ENCODE measurements at places on chromosomes 7 and 10.

- no peak for DNase-seq
Observed at GRCh38 chr10:79028056-79028430, 40.7 kb upstream of the ZMIZ1 start.

- no peak for DNase-seq
Observed at GRCh38 chr7:151868396-151869108, 8.4 kb downstream of the PRKAG2 start.

DNA sequence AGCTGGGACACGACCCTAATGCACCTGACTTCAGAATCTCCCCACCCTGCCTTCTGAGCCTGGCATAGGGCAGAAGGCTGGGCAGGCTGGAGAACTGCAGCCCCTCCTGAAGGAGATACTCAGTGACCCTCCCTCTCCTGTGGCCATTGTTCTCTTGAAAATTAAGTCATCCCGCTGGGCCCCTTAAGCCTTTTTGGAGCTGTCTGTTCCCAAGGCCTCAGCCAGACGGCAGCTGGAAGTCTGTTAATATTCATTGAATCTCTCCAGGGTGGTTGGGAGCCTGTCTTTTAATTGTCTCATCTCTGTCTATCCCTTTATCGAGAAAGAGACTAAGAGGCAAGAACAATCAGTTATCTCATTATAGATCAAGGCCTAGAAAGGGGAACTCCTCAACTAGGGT lies 118.1 kb upstream of the PCBD1 start:
- no peak for DNase-seq

DNA sequence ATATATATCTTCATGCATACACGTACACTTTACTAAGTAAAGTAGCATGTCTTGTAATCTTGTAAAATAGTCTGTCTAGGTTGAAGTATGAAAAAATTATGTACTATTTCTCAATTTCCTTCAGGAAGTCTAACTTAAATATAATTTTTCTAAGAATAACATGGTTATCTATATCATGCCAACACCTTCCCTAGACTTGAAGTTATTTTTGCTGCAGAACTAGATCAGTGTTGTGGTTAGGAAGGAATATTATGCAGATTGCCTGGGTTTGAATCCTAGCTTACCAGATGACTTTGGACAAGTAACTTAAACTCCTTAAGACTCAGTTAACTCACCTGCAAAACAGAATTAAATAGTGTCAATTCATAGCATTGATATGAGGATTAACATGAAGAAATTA lies 142.2 kb upstream of the SEMA3A start:
- DNase-seq, result no peak

DNA sequence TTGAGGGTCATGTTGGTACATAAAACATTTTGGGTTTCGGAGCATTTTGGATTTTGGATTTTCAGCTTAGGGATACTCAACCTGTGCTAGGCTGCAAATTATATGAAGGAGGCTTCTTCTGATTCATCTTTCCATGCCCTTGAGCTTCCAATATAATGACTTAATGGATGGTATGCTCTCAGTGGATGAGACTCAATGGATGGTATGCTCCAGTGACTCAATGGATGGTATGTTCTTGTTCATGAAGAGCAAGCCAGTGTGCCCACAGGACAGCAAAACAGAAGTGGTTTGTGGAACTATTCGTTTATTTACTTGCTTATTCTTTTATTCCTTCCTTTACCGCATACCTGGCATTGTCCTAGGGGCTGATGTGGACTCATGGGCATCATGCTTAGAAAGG lies 969.6 kb downstream of the LRMDA start:
- DNase-seq, result no peak

GRCh38 chr7:141128506-141128905 lies 54.6 kb downstream of the TMEM178B start:
- DNase-seq, result no peak

DNA sequence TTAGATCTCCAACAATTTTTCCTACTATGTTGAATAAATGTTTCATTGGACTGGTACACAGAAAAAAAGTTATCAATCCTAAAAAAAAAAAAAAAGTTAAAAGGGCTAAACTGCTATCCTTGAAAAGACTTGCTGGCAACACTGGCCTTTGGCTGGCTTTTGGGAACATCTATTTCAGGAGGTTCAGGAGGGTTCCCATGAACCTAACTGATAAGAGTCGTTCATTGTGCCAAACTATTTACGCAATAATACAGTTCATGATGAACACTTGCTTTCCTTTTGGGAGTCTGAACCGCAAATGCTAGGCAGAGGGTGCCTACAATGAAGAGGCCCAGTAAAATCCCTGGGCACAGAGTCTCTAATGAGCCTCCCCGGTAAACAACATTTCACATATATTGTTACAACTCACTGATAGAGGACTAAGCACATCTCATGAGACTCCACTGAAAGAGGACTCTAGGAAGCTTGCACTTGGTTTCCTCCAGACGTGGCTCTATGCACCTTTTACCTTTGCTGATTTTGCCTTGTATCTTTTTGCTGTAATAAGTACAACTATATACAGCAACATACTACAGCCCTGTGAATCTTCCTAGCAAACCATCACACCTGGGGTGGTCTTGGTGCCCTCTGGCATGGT lies 45.0 kb downstream of the ZFAND4 start:
- DNase-seq, result no peak

GRCh38 chr10:50063100-50063499 lies 4.7 kb upstream of the WASHC2A start:
- no peak for DNase-seq

GRCh38 chr7:96173781-96174180 lies 148.1 kb downstream of the SLC25A13 start:
- DNase-seq, result no peak

DNA sequence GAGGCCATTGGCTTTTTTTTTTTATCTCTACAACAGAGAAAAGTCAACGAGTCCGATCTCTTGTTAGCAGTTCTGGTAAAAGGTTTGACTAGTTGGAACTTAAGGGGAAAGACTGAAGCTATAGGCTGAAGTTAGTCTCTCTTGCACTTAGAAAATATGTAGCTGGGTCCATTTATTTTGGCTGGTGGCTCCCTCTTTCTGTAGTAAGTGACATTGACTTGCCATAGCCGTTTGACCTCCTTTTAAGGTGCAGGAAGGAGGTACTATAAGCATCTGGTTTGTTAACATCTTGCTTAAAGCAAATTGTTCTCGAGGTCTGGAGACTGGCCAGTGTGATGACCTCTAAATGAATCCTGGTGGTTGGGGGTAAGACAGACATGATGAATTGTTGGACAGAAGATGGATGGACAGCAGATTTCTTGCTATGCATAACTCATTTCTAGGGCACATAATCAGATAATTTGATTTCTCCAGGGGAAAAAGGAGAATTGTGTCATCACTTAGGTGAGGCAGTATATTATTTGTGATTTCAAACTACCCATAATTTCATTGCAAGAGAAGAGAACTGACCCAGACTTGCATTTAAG lies 356.3 kb upstream of the GALNT17 start:
- DNase-seq, result no peak

GRCh38 chr7:99395616-99396327 lies 12.6 kb downstream of the PDAP1 start:
- no peak for DNase-seq
